HL-60 (cell line): ENCODE measurements at places on chromosomes 6 and 20.

DNA sequence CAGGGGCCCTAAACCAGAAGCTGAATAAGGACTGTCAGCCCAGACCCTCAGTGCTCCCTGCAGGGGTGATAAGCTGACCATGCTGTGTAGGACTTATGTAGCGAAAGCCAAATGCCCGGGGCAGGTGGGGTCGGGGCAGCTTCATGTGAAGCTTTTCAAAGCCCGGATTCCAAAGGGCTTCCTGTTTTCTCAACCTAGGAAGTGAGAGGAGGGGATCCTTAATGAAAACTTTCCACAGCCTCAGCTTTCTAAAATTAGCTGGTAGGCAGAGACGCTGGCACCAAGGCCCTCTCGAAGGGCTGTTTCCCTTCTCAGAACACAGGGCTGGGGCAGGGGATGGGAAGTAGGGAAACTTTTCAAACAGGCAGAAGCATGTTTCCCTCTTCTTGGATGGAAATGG is 148.9 kb downstream of the NFATC2 start:
- no peak for DNase-seq

DNA sequence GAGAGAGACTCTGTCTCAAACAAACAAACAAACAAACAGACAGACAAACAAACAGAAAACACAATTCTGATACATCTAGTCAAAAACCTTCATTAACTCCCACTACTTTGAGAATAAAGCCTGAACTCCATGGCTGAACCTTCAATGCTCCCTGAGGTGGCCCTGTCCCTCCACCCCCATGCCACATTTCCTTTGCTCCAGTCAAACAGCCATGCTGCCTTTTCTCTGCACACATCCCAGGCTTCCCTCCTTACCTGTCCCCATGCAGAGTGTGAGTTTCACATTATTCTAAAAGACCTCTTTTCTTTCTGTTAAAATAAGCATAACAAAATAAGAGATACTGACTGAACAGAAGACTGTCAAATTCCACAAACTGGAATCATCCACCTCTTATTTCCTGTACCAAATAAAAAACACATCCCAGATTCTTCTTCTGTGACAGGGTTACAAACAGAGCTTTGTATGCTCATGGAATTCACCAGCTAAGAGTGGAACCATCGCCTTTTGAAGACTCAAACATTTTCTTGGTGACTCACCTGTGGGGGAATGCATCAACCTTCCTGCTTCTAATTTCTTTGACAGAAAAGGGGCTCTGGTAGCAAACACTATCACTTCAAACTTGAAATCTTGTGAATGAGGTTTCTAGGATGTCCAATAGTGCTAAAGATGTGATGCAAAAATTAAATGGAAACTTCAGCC is 71.0 kb upstream of the SLC22A16 start:
- no peak for DNase-seq

- DNase-seq: no peak
Observed at GRCh38 chr6:123526128-123526527, 110.6 kb downstream of the TRDN start.

DNA sequence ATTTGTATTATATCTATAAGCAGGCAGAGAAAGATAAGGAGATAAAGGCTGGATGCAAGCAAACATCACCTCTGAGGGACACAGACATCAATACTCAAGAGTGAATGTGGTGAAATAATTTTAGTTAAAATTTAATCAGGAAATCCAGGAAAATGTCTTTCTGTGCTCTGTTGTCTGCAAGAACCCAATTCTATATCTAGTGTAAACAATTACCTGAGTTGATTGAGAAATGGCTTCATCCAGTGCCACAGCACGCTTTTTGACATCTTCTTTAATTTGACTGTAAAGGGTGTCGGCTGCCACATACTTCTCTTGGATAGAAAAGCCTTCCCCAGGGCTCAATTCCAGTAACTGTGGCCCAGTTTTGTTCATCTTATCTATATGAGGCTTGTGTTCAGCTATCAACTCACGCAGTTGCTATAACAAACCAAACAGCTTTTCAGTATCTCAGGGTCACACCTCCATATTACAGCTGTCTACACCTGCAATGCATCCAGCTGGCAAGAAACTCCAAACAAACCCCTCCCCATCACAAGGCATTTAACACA is 131.6 kb downstream of the DST start:
- DNase-seq: no peak

GRCh38 chr6:152750694-152751093 is at the start of gene VIP:
Gene VIP, plus strand, starts transcription at chr6:152750797. Its CDS starts 1,381 bp downstream, at chr6:152752178.
- DNase-seq: no peak

- no peak for DNase-seq
Observed at GRCh38 chr6:73704260-73704659, 8.3 kb downstream of the CD109 start.

DNA sequence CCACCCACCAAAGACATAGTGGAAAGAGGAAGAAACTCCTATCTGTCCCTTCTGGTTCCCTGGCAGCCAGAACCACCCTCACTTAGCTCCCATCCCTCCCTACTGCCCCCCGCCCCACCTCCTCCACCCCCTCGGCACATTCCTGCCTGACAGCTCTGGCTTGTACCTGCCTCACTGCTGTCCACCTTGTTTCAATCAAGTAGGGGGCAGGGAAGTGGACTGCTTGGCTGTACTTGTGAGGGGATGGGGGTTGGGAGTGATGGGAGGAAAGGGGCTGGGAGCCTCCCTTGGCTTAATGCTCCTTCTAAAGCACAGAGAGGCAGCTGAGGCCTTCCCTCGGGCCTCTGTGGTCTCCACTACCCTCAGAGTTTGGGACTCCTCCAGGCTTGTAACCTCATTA is 22.1 kb upstream of the ZNF76 start:
- DNase-seq: no peak

DNA sequence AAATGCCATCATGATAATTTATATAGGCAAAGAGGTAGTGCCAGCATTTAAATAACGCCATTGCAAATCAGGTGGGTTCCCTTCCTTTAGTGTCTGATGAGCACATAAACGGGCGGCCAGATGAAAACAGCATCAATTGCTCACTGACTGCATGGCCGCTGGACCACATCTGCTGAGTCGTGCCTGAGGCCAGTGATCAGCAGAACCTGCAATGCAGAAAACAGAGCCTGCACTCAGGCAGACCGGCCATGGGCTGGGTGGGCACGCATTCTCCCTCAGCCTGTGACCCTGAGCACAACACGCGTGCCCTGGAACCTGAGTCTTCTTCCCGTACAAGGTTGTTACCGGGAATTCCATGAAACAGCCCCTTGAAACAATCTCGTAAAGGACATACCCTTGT is 144.0 kb upstream of the THBS2 start:
- no peak for DNase-seq

DNA sequence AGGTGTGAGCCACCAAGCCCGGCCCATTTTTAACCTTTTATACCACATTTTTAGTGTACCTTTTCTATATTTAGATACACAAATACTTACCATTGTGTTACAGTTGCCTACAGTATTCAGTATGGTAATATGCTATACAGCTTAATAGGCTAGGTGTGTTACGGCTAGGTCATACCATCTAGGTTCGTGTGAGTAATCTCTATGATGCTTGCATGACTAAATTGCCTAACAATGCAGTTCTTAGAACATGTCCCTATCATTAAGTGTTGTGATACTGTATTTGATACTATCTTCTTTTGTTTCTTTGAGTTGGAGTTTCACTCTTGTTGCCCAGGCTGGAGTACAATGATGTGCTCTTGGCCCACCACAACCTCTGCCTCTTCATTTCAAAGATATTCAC is 387.7 kb upstream of the SASH1 start:
- no peak for DNase-seq

GRCh38 chr20:38187517-38187916 is 22.4 kb upstream of the TGM2 start:
- DNase-seq: no peak

GRCh38 chr6:124753562-124754105 is 208.6 kb upstream of the RNF217 start:
- DNase-seq: no peak

GRCh38 chr6:56604186-56604585 is 38.5 kb downstream of the DST start:
- DNase-seq: no peak

DNA sequence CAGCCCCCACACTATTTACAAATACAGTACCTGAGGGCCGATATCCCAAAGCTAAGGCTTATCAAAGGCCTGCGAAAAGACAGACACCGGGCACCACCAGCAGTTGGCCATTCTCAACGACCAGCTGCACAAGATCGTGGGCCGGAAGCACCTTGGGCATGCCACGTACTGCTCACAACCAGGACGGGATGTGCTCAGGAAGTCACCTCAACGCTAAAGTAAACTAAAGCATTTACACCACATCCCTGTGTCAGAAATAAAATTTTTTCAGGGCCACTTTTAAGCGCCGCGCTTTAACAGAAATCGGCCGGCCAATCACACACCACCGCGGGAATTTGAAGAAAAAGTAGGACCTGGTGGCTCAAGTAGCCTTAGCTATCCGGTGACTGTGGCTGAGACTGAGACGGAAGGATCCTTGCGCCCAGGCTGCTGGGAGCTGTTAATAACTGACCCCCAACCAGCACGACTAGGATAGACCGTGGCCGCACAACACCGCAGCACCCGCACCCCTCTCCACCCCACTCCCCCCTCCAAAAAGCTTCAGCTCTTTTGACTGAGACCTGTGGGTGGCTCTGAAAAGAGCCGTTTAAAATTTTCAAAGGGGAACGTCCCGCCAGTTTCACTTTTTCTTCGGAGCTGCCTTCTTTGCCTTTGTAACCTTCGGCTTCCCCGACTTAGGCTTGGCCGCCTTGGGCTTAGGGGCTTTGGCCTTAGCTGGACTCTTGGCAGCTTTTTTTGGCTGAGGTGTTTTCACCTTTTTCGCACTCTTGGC is 131.2 kb upstream of the BTN3A2 start:
- DNase-seq: no peak

DNA sequence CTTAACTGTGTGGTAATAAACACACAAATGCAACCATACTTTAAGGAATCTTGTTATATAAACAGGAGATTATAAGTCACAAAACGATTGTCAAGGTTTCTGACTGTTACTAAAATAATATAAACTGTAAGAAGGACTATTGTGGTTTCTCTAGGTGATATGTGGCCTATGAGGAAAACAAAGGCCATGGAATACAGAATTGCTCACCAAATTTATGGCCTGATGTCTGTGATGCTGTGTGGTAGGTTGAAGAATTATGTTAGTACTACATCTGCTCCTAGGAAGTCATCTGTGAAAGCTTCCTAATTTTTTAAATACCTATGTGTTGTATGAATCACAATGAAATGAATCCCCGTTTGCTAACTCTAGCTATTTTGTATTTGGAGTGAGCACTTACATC is 875.4 kb upstream of the MAP3K7 start:
- DNase-seq: no peak

- no peak for DNase-seq
Observed at GRCh38 chr20:25372584-25373336, 17.9 kb downstream of the ABHD12 start.

GRCh38 chr6:54786154-54786553 is 60.4 kb upstream of the FAM83B start:
- DNase-seq: no peak

GRCh38 chr20:37755665-37756064 is 61.8 kb downstream of the CTNNBL1 start:
- no peak for DNase-seq

- DNase-seq: no peak
Observed at GRCh38 chr20:62226707-62227590, 6.9 kb upstream of the HRH3 start.

DNA sequence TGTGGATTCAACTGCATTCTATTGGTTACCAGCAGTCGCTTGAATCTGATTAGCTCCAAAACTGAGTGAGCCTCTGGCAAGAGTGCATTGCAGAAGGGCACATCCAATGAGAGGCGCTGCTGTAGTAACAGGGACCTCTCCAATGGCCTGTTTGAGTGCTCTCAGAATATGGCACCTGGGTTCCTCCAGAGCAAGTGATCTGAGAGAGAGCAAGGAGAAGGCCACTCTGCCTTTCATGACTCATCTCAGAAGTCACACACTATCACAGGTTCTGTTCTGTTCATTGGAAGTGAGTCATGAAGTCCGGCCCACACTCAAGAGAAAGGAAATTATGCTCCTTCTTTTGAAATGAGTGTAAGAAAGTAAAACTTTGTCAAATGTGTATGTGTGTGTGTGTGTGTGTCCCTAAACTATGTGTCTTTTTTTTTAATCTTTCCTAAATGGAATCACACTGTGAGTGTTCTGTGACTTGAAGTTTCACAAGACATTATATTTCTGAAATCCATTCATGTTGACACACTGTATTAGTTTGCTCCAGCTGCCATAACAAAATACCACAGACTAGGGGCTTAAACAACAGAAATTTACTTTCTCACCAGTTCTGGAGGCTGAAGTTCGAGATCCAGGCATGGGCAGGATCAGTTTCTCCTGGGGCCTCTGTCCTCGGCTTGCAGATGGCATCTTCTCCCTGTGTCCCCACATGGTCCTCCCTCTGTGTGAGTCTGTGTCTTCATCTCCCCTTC is 138.3 kb upstream of the CDYL start:
- DNase-seq: no peak

GRCh38 chr20:48657426-48658197 is 170.2 kb downstream of the PREX1 start:
- DNase-seq: peak; percentile 75

DNA sequence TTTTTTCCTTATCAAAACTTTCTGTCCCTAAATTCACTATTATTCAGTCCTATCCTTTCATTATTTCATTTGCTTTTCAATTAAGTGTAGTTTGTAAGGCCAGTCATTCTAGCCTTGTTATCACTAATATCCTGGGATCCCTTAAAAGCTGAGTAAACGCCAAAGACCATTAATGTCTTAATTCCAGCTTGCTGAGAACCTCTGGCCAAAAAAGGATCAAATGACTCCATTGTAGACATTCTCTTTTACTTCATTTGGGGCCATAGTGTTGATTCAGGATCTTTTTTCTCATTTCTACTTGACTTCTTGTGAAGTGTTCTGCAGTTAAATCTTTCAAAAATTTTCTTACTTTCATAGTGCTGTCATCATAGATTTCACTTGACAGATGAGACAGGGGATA is 379.7 kb downstream of the LAMA2 start:
- DNase-seq: no peak

- no peak for DNase-seq
Observed at GRCh38 chr20:56372850-56373249, 14.1 kb downstream of the FAM210B start.

GRCh38 chr20:53805895-53806384 is 212.3 kb upstream of the ZNF217 start:
- DNase-seq: no peak

- no peak for DNase-seq
Observed at GRCh38 chr6:14082771-14083170, 34.8 kb upstream of the CD83 start.

GRCh38 chr6:124757560-124757959 is 204.7 kb upstream of the RNF217 start:
- DNase-seq: no peak

DNA sequence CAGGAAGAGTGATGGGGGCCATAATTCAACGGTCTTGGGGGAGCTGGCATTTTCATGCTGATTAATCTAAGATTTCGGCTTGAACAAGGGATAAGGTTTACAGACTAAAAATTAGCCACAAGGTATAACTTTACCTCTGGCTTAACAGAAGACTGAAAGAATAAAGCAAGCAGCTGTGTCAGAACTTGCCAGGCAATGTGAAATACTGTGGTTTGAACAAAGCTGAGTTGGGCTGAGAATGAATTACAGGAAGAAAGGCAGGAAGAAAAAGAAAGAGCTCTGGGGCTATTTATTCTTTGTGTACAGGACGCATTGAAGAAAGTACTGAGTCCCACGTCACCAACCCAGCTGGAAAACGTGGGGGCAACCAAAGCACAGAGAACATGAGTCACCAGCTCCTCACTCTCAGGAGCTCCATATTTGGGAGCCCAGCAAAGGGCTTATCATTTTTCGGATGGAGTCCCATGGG is 121.5 kb upstream of the NEDD9 start:
- DNase-seq: no peak
